ENCODE measurements at places on chromosomes 1 and 21. TPM values are rescaled to one million over a fixed set of nuclear protein-coding genes. Genes with fewer than 3 reads are reported as not detected.

DNA sequence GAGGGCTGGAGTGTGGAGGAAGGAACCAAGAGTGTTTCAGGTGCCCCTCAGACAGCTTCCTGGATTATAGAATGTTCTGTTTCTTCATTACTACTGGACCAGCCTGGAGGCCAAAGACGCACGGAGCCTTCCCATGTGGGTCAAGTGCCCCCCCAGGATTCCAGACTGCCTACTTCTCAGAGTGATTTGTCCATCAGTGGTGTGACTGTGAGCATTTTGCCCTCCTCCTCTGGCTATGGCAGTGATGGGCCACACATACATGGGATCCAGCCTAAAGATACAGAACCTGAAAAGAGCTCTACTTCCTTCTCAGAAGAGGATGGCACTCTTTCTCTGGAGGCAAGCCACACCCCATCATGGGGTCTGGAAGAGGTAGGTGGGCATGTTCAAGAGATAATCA is 64.9 kb downstream of the MACF1 start:
- no peak for DNase-seq
- no peaks in the 10 kb centered on the region for H3K27me3 ChIP-seq
- peaks cover 77% of the 10 kb centered on the region for H3K4me1 ChIP-seq
- no peak overlapping the region for H3K27ac ChIP-seq
- peaks cover 6% of the 10 kb centered on the region for H3K36me3 ChIP-seq

DNA sequence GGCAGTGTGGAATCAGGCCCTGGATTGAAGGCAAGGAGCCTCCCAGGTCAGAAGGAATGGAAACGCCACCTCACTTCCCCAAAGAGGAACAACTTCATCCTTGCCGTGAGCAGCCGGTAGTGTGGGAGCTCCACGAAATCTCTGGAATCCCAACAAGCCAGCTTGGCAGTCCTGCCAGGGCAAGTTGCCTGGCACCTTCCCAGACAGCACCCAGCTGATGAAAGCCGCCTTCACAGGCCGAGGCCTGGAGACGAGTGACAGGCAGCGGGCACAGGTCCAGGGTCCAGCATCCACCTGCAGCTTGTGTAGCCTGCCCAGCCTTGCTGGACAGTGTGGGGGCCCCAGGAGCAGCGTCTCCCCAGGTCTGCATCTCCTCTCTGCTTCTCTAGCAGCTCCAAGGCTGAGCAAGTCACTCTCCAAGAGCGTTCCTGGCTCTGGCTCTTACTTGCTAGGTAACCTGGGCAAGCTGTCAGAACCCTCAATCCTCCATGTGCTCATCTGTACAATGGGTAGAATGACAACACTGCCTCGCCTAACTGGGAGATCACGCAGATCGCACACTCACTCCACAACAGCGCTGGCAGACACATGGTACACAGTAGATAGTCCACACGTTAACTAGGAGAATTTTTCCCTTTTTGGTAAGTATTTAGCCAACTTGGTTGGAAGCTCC is 43.0 kb downstream of the ACOT7 start:
- H3K4me1 ChIP-seq = peaks cover 25% of the 10 kb centered on the region
- no peak overlapping the region for H3K27ac ChIP-seq
- no peak overlapping the region for H3K4me3 ChIP-seq
- H3K27me3 ChIP-seq = no peaks in the 10 kb centered on the region

Gene OR2M5
- total RNA-seq = not detected

Gene PARS2
- total RNA-seq = 7.3 TPM

GRCh38 chr1:54088385-54088784 is 35.0 kb downstream of the TCEANC2 start:
- H3K36me3 ChIP-seq = no peaks in the 10 kb centered on the region
- no peaks in the 10 kb centered on the region for H3K4me1 ChIP-seq
- no peaks in the 10 kb centered on the region for H3K27me3 ChIP-seq
- H3K27ac ChIP-seq = no peak overlapping the region
- H3K4me3 ChIP-seq = no peak overlapping the region
- no peak for DNase-seq

Gene C1orf167
- total RNA-seq = 0.41 TPM

GRCh38 chr1:220786057-220786336 is 716 bp upstream of the MTARC1 start:
- no peaks in the 10 kb centered on the region for H3K36me3 ChIP-seq
- H3K4me3 ChIP-seq = no peak overlapping the region
- H3K4me1 ChIP-seq = no peaks in the 10 kb centered on the region
- H3K27ac ChIP-seq = no peak overlapping the region
- DNase-seq = no peak

DNA sequence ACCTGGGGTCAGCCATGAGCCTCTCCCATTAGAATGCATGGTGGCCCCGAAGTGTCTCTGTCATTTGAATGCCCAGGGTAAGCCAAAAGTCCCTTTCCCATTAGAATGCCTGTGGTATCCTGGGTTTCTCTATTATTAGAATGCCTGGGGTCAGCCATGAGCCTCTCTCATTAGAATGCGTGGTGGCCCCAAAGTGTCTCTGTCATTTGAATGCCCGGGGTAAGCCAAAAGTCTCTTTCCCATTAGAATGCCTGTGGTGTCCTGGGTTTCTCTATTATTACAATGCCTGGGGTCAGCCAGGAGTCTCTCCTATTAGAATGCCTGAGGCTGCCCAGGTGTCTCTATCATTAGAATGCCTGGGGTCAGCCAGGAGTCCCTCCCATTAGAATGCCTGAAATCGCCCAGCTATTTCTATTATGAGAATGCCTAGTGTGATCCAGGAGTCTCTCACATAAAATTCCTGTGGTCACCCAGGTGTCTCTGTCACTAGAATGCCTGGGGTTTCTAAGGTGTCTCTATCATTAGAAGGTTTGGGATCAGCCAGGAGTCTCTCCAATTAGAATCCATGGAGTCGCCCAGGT is 65.5 kb downstream of the RNF187 start:
- H3K27ac ChIP-seq = no peak overlapping the region
- no peak for DNase-seq
- no peaks in the 10 kb centered on the region for H3K4me1 ChIP-seq
- peaks cover 29% of the 10 kb centered on the region for H3K27me3 ChIP-seq
- H3K36me3 ChIP-seq = peaks cover 2% of the 10 kb centered on the region
- H3K4me3 ChIP-seq = no peak overlapping the region

GRCh38 chr1:83574791-83575190 is 424.1 kb downstream of the TTLL7 start:
- no peaks in the 10 kb centered on the region for H3K27me3 ChIP-seq
- no peak for DNase-seq
- no peaks in the 10 kb centered on the region for H3K36me3 ChIP-seq
- H3K4me1 ChIP-seq = peaks cover 3% of the 10 kb centered on the region

Gene CDA
- not detected for total RNA-seq

DNA sequence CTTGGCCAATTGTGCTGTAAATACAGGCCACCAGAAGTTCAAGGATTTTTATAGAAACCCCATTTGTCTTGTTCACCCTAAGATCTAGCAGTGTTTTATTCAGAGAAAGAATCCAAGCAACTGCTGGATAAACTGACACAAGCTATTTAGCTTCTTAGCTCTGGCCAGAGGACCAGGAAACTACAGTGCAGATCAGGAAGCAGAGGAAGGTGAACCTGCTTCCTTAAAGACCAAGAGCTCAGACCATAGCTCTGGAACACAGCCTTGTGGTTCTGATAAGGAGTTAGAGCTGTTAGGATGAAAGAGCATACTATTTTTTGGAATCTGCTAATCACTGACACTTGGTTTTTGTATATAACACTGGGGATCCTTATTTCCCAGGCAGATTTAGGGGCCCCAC is 5.2 kb upstream of the CCDC17 start:
- no peak overlapping the region for H3K4me3 ChIP-seq
- DNase-seq = no peak
- peak overlapping the region; percentile 33 for H3K27ac ChIP-seq
- no peaks in the 10 kb centered on the region for H3K27me3 ChIP-seq

- no peak overlapping the region for H3K27ac ChIP-seq
- no peaks in the 10 kb centered on the region for H3K4me1 ChIP-seq
- H3K4me3 ChIP-seq = no peak overlapping the region
- no peaks in the 10 kb centered on the region for H3K36me3 ChIP-seq
- DNase-seq = no peak
- H3K27me3 ChIP-seq = no peaks in the 10 kb centered on the region
Measured at GRCh38 chr1:105083611-105084010, 1333.9 kb downstream of the AMY1C start.

DNA sequence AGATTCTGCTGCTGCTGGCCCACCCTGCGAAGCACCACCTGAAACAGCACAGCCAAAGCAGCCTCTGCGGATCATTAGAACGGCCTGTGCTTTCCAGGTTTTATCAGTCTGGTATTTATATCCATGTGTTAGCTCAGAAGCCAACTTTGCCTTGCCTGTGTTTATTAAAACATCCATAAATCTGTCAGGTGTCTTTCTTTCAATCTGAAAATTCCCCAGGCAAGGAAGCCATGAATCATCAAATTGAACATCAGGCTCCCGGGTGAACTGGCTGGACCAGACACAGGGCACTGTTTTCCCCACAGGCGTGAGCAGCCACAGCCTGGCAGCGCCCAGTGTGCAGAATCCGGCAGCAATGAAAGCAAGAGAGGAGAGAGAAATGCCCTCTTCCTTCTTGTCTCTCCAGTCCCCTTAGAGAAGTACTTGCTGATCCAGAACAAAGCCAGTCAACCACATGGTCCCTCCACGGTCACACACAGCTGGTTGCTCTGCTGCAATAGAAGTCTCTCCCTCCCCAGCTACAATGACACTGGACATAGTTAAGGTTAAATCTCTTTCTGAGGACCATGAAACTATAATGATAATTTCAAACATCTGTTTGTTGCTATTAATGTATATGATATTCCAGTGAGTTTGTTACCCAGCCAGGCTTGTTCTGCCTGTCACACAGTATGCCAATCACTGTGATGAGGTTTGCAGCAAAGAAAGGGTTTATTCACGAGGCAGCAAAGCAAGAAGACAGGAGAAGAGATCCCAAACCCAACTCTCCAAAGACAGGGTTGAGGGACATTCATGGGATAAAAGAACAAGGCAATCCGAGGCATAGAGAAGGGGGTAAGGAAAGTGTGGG is 212.1 kb upstream of the FMN2 start:
- no peaks in the 10 kb centered on the region for H3K36me3 ChIP-seq
- no peaks in the 10 kb centered on the region for H3K27me3 ChIP-seq

- peaks cover 20% of the 10 kb centered on the region for H3K4me1 ChIP-seq
- no peak for DNase-seq
- H3K4me3 ChIP-seq = no peak overlapping the region
- no peak overlapping the region for H3K27ac ChIP-seq
Measured at GRCh38 chr1:53769780-53770179, 30.8 kb upstream of the GLIS1 start.

DNA sequence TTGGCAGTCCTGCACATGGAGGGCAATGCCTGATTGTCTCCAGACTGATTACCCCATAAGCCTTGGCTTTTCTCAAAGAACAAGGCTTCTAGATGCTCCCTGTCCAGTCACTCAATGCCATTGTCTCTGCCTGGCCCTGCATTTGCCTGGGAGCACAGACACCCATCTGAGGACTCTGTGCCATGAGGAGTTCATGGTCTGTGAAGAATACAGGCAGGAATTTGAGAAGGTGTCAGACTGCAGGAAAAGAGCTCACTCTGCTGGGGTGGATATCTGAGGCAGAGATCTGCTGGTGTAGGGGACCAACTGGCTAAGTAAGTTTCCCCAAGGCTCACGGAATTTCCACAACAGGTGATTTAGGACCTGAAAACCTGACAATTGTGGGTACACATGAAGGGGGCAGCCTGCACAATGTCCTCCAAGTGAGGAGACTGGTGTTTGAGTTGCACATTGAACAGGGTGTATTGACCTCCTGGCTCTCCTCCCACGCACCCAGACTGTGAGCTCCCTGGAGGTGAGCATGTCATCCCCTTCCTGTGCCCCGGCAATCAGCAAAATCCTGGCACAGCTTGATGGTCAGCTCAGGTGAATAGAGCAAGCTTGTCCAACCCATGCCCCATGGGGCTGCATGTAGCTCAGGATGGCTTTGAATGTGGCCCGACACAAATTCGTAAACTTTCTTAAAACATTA is 829 bp downstream of the CYP4A22 start:
- no peaks in the 10 kb centered on the region for H3K4me1 ChIP-seq
- H3K27ac ChIP-seq = no peak overlapping the region
- peaks cover 27% of the 10 kb centered on the region for H3K27me3 ChIP-seq
- no peaks in the 10 kb centered on the region for H3K36me3 ChIP-seq
- DNase-seq = no peak

DNA sequence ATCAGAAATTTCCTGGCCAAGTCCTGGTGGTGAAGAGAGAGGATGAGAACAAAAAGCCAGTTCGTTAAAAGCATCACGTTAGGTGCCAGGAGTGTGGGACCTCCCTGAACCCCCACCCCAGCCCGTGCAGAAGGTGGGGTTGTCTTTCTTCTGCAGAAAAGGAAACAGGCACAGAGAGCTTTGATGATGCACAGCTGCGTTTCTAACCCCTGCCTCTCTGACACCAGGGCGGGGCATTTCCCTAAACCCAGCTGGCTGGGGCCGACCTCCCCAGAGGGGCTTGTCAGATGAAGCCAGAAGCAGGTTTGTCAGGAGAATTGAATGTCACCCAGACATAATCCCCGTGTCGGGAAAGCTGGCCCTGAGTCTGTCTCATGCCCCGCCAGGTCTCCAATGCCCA is 189.3 kb upstream of the EDN2 start:
- H3K4me1 ChIP-seq = peaks cover 96% of the 10 kb centered on the region
- peak overlapping the region; percentile 81 for H3K4me3 ChIP-seq
- H3K27me3 ChIP-seq = no peaks in the 10 kb centered on the region
- H3K27ac ChIP-seq = peak overlapping the region; percentile 92

GRCh38 chr1:46613661-46614603 is 2.7 kb downstream of the MOB3C start:
- peak overlapping the region; percentile 15 for H3K4me3 ChIP-seq
- H3K27me3 ChIP-seq = no peaks in the 10 kb centered on the region
- H3K27ac ChIP-seq = no peak overlapping the region
- peak; percentile 23 for DNase-seq
- H3K4me1 ChIP-seq = peaks cover 52% of the 10 kb centered on the region
- peaks cover 2% of the 10 kb centered on the region for H3K36me3 ChIP-seq

Gene TGFB2
- not detected for total RNA-seq

Gene KCNA2
- 0.46 TPM for total RNA-seq

DNA sequence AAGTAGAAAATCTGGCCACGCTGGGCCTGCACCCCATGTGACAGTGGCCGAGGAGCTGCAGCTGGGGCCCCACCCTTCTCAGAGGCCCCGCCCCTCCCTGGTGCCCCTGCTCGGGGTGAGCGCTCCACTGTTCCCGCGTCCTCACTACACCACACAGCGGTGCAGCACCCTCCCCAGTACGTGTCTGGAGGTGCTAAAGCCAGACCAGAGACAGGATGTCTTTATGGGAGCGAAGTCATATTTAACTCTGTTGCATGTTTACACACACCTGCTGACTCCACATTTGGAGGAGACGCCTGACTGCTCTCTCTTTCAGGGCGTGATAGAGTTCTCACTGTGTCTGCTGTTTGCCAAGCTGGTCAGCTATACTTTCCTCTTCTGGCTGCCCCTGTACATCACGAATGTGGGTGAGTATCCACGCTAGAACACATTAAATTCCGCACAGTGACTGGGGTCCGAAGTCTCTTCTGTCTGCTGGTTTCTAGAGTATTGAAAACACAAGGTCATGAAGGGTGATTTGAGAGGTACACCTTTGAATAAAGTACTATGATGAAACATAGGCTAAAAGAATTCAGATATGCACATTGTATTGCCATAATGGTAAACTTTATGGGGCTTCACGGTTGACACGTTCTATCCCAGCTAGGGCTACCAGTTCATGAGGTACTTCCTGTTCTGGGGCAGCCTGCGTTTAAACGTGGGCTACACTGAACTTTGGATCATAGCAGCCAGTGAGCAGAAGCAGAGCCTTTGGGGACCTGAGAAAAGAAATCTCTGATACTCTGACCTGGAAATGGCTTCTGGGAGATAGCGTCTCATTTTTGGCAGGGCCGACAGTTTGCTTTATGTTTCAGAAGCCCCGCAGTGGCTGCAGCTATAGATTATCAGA is 48.4 kb downstream of the SLC37A1 start:
- no peak overlapping the region for H3K27ac ChIP-seq
- DNase-seq = no peak
- no peak overlapping the region for H3K4me3 ChIP-seq
- H3K4me1 ChIP-seq = peaks cover 4% of the 10 kb centered on the region
